ENCODE measurements at places on chromosomes 2 and 18.

DNA sequence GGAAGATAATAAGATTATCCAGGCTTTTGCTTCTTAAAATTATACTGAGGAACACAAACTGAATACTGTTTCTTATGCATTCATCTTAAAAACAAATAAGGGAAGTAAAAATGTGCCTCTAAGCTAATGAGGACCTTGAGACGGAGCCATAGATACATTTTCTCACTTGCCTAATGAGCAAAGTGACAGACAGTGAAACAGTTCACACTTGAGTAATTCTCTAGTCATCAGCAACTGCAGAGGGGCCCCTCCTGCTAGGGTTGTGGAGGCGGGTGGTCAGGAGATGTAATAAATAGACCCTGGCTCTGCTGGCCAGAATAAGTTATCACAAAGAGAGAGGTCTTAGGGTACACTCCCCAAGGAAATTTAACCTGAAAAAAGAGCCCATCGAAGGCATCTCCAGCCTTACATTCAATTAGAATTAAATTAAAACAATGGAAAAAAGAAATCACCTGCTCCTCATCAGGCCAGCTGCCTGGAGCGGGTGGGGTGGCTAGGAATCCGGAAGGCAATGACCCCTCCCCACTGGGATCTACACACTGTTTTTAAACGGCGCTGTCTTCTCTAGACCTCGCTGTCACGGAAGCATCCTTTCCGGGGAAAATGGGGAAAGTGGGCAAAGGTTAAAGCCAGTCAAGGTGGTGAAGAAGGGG lies 32.6 kb upstream of the INSIG2 start:
- H3K36me3 ChIP-seq, result no peaks in the 10 kb centered on the region
- H3K4me1 ChIP-seq, result peaks cover 1% of the 10 kb centered on the region
- no peak overlapping the region for H3K4me3 ChIP-seq

DNA sequence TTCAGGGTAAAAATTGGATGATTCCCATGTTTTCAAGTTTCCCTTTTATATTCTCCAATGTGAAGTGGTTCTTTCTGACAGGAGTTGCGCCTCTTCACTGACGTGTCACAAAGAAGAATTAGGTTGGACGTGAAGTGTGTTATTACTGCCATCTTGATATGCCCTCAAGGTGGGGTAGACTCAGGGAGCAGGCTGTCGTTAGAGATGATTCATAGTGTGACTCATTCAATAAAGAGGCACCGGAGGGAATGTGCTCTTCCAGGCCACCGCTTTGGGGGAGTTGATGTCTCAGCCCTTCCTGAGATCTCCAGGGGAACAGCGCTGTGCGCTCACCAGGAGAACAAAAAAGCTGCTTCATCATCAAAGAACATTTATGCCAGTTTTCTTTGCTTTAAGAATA lies 3.6 kb upstream of the DGKD start:
- peak overlapping the region; percentile 45 for H3K27ac ChIP-seq
- H3K36me3 ChIP-seq, result peaks cover under 1% of the 10 kb centered on the region
- peak; percentile 84 for DNase-seq
- H3K4me3 ChIP-seq, result no peak overlapping the region
- peaks cover 25% of the 10 kb centered on the region for H3K4me1 ChIP-seq

GRCh38 chr18:574149-574860 lies 5.9 kb upstream of the CETN1 start:
- no peak overlapping the region for H3K4me3 ChIP-seq
- no peaks in the 10 kb centered on the region for H3K4me1 ChIP-seq
- no peaks in the 10 kb centered on the region for H3K36me3 ChIP-seq
- no peak for DNase-seq
- H3K27me3 ChIP-seq, result peaks cover 4% of the 10 kb centered on the region

GRCh38 chr2:71789556-71790204 lies 336.3 kb downstream of the DYSF start:
- H3K27ac ChIP-seq, result no peak overlapping the region
- H3K4me1 ChIP-seq, result peaks cover 7% of the 10 kb centered on the region
- no peak for DNase-seq
- no peak overlapping the region for H3K4me3 ChIP-seq
- no peaks in the 10 kb centered on the region for H3K27me3 ChIP-seq
- no peaks in the 10 kb centered on the region for H3K36me3 ChIP-seq
